Stimulated activated CD4-positive, alpha-beta T cell treated with anti-CD3 and anti-CD28 coated beads, TNF-alpha, amount 100 ng/mL, for 24 hours (primary cell): ENCODE measurements at places on chromosomes 2 and 18.

DNA sequence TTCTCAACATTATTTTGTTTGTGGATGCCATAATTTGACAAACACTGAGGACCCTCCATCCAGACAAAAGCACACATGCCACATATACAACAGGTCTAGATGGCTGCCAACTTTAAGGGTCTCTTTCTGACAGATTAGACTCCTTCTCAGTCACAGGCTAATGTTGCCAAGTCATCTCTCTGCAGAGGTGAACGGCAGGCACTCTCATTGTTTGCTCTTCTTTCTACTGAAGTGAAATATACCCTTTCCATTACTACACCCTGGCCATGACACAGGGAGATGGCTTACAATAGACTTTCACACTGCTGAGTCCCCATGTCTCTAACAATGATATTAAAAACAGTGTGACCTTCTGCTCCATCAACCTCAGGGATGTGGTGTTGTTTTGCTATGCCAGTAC is 47.5 kb upstream of the ZNF397 start:
- no peak for DNase-seq

GRCh38 chr18:22114526-22115321 is 54.7 kb upstream of the GATA6 start:
- DNase-seq, result no peak

DNA sequence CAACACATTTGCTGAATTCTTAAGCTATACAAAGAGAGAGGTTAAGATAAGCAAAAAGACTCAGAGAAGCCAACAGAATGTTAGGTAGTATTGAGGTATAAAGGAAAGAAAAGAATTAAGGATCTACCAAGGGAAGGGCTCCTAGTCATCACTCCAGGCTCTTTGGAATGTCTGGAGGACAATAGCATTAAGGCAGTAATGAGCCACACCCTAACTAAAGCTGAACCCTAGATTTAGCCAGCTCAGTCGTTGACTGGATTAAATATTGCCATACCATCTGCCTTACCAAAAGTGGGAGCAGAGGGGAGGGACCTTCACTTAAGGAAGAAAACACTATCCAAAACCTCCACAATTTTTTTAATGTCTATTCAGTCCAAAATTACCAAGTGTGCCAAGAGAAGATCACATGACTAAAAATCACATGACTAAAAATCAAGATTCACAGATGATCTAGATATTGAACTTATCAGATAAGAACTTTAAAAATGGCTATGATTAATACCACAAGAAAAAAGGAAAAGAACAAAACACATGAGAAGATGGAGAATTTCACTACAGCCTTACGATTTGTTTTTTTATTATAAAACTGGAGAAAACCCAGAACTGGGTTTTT is 59.7 kb downstream of the EXOC6B start:
- no peak for DNase-seq

- no peak for DNase-seq
Observed at GRCh38 chr18:54769526-54770464, 58.5 kb upstream of the RAB27B start.

DNA sequence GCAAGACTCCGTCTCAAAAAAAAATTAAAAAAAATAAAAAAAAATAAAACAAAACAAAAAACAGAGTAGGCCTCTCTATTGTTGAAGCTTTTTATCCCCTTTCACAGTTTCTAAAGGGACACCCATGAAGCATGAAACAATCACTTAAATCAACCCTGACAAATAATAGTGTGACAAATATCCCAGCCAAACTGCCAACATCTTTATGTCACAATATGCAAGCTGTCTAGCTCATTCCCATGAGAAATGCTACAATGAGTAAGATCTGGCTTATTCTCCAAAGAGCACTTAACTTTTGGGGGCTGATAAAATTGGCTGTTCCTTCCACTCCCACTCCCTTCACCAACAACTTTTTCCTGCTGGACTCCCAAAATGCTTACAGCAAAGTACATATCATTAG is 21.7 kb upstream of the ABCA12 start:
- no peak for DNase-seq

- DNase-seq, result no peak
Observed at GRCh38 chr2:227124811-227125210, 39.2 kb downstream of the COL4A4 start.

- no peak for DNase-seq
Observed at GRCh38 chr2:170716851-170717598, 1.9 kb downstream of the SP5 start.

DNA sequence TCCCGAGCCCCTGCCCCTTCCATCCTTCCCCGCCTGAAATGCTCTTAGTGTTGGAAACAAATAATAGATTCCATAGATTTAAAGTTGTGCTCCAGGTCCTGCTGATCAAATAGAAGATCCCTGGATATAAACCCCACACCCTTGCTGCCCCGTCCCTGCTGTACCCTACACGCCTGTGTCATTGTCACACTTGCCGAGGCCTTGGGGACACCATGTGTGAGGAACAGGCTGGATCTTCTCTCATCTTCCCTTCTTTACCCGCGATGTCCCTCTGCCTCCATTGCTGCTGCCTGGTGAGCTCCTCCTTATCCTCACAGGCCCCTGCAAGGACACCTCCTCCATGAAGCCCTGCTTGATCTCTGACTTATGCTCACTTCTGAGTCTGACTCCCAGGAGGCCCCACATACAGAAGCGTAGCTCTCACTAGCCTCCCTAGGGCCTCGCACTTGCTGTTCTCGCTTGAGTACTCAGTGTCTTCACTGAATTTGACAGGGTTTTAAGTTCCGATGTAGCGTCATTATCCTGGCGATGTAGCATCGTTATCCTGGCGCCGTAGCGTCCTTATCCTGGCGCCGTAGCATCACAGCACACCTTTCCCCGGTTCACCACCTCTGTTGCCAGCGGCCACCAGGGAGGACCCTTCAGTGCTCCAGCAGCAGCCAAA is 221.9 kb downstream of the NDUFA10 start:
- no peak for DNase-seq

- DNase-seq, result no peak
Observed at GRCh38 chr2:212494418-212495020, 44.1 kb downstream of the ERBB4 start.

DNA sequence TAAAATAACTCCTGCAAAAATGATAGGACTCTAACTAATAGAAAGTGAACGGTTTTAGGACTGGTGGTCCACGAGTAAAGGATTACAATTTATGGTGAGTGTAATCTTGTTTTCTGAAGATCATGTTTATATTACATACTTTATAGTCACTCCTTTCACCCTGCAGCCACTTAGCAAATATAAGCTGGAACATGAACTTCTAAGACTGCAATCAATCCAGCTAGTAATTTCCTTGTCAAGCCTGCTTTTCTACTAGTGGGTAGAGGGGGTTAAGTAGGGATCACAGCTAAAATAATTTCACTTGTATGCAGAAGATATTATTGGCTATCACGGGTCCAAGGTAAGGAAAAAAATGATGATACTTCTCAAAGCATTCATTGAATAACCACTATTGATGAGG is 125.5 kb upstream of the NETO1 start:
- no peak for DNase-seq

DNA sequence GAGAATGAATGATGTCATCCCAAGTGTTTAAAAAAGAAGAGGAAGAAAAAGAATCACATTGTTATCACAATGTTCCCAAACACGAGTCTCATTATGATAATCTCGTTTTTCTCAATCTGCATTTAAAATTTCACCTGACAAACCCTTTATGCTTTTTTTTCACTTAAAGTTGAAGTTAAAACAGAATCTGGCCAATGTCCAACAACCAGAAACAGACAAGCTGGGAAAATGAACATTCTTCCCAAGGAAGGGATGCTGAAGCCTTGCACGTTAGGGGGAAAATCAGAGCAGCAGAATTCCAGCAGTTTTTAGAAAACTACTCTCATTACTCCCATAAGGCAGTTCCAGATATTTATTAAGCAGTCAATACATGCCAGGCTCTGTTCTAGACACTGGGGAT is 245.3 kb downstream of the TMEM182 start:
- no peak for DNase-seq

DNA sequence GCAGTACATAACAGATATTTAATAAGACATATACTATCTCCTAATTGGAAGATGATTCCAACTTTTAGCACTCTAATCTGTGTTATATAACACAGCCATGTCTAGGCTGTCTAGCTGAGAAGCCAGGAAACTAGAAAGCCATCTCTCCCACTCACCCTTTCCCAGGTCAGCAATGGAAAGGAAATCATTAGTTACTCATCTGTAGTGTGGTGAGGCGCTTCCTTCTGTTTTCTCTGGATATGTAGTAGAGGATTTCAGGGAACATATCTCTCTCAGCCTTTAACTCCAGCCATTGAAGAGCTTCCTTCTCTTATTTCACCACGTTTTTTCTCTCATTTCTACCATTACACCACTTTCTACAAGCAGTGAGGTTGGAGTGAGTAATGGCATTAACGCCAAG is 19.4 kb downstream of the RBBP8 start:
- no peak for DNase-seq

DNA sequence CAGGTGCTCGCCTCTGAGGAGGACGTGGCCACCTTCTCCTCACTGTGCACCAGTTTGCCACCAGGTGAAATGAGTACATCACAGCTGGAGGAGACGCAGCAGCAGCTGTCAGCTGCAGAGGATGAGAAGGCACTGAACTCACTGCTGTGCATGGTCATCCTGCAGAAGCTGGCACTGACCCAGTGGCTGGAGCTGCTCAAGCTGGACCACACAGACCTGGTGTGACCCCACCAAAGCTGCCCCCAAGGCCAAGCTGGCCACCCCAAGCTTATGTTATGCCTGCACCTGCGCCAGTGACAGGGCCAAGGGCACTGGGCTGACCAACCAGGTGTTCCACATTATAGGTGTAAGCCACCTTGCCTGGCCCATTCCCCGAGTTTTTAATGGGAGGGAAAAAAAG is 19.3 kb downstream of the CLK1 start:
- no peak for DNase-seq

GRCh38 chr2:208466151-208466919 is 59.7 kb downstream of the PTH2R start:
- no peak for DNase-seq

DNA sequence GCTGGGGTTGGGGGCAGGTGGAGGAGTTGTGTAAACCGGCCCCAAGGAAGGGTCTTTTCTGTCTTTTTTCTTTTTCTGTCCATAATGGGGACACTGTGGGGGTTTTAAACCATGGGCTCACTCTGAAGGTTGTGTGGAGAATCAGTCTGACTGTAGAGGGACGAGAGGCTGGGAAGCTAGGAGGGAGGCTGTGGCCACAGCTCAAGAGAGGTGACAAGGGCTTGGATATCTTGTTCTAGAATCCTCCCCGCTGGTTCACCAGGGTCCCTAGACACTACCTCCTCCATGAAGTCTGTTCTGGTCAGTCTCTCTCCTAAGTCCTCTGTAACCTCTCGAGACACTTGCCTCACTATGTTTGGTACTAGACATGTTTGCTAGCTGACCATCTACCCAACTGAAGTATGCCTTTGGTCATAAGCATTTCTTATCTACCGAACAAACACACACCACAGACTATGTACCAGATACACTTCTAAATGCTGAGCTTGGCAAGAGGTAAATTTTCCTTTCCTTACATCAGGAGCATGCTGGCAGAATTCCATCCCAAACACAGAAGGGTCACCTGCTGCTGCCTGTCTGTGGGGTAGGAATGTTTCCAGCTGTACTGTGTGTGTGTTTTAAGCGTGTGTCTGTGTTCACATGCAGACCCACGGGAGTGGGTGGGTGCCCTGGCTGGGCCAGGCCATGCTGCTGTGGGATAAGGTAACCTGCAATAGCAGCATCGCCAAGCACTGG is 69.6 kb upstream of the MGAT4A start:
- no peak for DNase-seq

GRCh38 chr2:157315901-157316300 is 9.7 kb downstream of the ERMN start:
- no peak for DNase-seq

DNA sequence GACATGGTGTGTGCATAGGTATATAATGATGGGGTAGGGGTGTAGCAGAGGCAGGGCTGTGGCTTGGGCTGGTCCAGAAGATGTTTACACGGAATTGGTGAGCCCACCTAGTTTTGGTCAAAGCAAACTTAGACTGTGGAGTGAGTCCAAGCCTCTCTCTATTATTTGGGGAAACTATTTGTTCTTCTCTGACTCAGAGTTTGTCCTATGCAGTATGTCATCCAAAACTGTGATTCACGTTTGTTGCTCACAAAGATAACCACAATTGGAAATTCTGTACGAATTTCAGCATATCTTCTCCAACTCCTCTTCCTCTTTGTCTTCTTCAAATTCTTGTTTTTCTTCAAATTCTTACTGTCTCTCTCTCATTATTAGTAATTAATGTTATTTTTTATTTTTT is 292.9 kb downstream of the XIRP2 start:
- no peak for DNase-seq

DNA sequence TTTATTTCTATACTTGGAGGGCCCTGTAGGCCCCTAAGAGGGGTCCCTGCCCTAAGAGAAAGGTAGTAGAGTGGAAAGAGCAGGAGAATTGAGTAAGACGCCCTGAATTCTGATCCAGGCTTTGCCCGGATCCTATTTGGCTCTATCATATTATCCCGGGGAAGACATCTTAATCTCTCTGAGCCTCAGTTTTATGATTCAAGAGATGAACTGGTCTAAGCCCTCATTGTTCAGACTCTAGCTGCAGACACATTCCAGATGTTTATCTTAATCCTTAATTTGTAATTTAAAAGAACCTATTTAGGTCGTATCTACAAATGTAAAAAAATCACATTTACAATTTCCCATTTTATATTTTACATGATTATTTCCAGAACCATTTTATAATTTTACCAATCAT is 220.1 kb downstream of the AGPS start:
- DNase-seq, result no peak

- no peak for DNase-seq
Observed at GRCh38 chr2:221447310-221447709, 124.8 kb downstream of the EPHA4 start.

- no peak for DNase-seq
Observed at GRCh38 chr18:23302851-23303527, 150.1 kb upstream of the RIOK3 start.

DNA sequence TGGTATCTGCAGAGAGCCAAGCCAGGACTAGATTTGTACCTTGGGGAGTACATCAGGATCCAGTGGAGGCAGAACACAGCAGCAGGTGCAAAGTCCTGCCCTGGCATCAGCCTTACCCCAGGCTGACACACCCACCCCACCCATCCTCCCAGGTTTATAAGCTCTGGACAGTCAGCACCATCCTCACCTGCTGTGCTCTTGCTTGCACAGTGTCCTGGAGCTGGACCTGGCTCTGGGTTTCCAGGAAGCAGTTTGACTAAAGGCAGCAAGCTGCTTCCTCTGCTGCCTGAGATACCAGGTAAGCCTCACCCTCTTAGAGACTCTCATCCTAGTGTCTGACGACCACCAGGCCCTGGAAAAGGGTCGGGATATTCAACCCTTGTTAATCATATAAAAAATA is at the start of gene SULT1C3:
Gene SULT1C3, plus strand, starts transcription at position 183 of the 400 bp plus-strand sequence. CDS start 7,227 bp downstream, outside the sequence.
- DNase-seq, result no peak
